Muscle of leg (tissue), 16 donors: ENCODE measurements at places on chromosomes 1 and 21. TPM values are rescaled to one million over a fixed set of nuclear protein-coding genes. Genes with fewer than 3 reads are reported as not detected.

DNA sequence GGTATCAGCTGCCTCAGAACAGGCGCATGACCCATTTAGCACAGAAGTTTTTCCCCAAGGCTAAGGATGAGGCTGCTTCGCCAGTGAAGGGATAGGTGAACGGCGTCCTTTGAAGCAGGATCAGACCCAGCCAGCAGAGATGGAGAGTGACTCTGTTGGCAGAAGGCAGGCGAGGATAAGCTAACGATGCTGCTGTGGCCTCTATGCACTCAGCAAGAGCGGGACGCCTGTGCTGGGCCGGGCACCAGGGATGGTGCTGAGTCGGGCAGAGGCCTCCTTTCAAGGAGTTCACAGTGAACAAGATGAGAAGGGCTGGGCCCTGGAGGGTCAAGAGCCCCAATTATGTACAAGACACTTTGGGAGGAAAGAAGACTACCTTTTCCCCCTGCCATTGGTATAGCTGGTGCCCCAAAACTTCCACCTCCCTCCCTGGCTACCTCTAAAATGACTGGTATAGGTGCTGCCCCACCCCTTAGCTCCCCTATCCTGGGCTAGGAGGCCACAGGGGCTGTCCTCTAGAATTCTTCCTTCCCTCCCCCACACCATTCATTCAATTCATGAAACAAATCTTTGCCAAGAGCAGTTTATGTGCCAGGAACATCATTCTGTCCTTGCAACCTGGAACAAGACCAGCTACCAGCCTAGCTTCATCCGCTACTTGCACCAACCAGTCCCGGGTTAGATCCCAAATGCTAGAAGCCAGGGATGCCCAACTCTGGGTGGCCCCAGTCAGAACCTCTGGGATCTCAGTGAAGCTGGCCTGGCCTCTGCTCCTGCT lies 7.5 kb downstream of the XKR8 start:
- no peak for DNase-seq

- peak; percentile 74 for DNase-seq
These were observed 685 bp upstream of the VAMP4 start for GRCh38 chr1:171742577-171742922.

TRIM46 gene
- total RNA-seq, result 0.22 TPM

ADAMTS5 gene
- 13.0 TPM for total RNA-seq

DNA sequence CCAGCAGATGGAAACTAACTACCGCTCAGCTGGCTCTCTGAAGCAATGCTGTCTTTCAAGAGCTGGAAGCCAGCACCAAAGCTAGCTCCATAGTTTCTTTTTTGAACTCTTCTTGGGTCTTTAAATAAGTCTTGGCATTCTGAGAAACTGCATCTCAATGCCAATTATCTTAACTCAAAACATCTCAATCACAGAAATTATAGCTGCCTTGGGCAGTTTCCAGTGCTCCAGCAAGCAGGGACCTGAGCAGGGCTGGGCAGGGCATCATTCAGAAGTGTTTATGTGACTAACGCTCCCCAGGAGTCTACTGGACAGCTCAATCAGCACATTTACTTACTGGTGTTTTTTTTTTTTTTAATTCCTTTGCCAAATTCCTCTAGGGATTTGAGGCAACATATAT lies 18.3 kb upstream of the PADI4 start:
- peak; percentile 11 for DNase-seq

DNA sequence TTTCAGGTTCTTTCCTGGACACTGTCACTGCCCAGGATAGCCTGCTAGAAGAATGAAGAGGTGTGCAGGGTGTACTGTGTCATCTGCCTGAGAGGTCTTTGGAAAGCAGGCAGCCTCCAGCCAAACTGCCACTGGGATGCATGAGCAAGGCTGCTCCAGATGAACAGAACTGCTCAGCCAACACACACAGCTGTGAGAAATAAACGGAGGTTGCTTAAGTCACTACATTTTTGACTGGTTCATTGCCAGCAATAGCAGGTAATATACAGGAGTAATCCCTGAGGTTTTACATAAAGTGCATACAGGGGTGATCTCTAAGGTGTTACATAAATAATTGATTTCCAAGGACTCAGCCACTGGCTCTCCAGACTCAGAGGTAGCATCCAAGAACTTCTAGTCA lies 516.9 kb downstream of the BRINP3 start:
- DNase-seq, result peak; percentile 83

OPRD1 gene
- total RNA-seq, result 0.27 TPM

- no peak for DNase-seq
These were observed 69.2 kb downstream of the SH3GLB1 start for GRCh38 chr1:86773341-86774288.

KCNK2 gene
- total RNA-seq, result 3.7 TPM

NUP210L gene
- total RNA-seq, result 0.04 TPM

PTGS2 gene
- 1.1 TPM for total RNA-seq

GRCh38 chr1:101980974-101981373 lies 15.8 kb downstream of the OLFM3 start:
- DNase-seq, result no peak

GRCh38 chr1:50139339-50140181 lies 30.8 kb downstream of the ELAVL4 start:
- no peak for DNase-seq

DNA sequence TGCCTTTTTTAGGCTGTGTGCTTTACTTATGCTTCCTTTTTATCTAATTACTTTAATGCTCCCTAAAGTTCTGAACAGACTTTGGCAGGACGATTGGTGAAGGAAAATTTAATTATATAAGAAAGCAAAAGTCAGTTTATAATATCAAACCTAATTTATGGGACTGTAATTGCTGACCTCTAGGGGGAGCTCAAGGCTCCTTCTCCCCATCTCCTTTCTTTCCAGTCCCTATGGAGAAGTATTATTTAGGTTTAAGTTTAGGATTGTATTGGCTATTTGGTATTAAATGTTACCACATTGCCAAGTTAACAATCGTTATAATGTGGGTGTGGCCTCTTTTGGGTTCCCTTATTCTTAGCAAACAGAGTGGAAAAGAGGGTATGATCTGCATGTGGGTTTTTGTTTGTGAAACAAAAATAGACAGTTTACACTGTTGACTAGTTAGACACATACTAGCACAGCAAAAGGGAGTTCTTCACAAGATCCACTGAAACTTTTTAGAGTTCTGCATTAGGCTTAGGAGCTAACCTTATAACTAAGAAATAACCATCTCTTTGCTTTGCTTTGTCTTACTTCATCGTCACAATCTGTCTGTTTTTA lies 48.2 kb upstream of the TNFSF4 start:
- DNase-seq, result peak; percentile 19

GRCh38 chr1:20729990-20730689 lies 2.4 kb downstream of the SH2D5 start:
- DNase-seq, result no peak

FABP3 gene
- total RNA-seq, result 169 TPM

DNA sequence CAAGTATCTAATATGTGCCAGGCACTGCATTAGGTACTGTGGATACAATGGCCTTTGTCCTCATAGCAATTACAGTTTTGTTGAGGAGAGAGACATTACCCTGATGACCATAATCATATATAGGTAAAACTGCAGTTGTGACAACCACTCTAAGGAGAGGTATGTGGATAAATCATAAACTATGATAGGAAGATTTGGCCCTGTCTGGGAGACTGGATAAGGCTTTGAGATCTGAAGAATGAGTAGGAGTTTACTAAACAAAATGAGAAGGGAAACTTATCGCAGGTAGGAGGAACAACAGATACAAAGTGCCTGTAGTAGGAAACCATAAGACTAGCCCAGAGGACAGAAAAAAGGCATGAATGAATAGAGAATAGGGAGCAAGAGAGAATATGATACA lies 4.4 kb downstream of the TMCO1 start:
- DNase-seq, result no peak

GRCh38 chr21:44817914-44818639 lies at the start of gene SUMO3:
Gene SUMO3 (minus strand): TSS chr21:44818062. CDS start chr21:44817968, 94 bp downstream.
- DNase-seq, result peak; percentile 92

GRCh38 chr1:30731109-30731805 lies 7.9 kb upstream of the MATN1 start:
- no peak for DNase-seq

DNA sequence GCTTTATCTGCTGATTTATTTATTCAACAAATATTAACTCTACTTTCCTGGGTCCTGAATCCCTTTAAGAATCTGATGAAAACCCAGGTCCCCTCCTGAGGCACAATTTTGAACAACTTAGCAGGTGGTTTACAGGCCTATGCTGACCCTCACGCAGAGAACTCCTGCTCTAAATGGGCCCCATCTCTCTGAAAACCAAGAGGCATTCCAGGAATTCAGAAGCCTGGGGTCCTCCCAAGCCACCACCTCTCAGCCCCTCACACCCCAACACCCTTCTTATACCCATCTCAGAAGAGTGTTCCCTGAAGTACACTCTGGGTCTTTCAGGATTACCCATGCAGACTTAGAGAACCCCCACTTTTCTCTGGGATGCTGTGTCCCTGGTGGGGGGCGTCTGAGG lies 34.5 kb downstream of the LHX4 start:
- DNase-seq, result no peak

- no peak for DNase-seq
These were observed 80.2 kb downstream of the SLC45A1 start for GRCh38 chr1:8398086-8398485.

GRCh38 chr1:40732756-40733301 lies 41.3 kb downstream of the NFYC start:
- DNase-seq, result no peak

WDR3 gene
- 28.1 TPM for total RNA-seq

GRCh38 chr1:14894811-14895560 lies 258.6 kb upstream of the TMEM51 start:
- no peak for DNase-seq

FCRL2 gene
- not detected for total RNA-seq

RHBG gene
- not detected for total RNA-seq

- DNase-seq, result no peak
These were observed 11.7 kb upstream of the SH3GLB1 start for GRCh38 chr1:86692641-86693040.

DNA sequence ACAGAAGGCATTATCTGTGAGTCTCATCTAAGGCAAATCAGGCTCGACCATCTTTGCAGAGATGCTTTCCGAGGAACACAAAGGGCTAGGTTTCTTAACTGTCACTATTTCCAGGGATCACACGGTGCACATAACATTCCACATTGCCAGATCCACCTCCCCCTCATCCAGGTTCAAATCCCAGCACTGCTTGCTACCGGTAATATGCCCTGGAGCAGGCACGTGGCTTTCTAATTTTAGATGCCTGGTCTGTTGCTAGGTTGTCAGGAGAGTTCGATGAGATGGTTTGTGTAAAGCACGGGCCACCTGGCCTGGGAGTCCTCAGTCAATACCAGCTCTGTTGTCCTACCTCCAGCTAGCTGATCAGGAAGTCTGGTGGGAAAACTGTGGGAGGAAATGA lies 598.6 kb downstream of the NPHP4 start:
- no peak for DNase-seq

PTPN14 gene
- total RNA-seq, result 14.6 TPM

DNA sequence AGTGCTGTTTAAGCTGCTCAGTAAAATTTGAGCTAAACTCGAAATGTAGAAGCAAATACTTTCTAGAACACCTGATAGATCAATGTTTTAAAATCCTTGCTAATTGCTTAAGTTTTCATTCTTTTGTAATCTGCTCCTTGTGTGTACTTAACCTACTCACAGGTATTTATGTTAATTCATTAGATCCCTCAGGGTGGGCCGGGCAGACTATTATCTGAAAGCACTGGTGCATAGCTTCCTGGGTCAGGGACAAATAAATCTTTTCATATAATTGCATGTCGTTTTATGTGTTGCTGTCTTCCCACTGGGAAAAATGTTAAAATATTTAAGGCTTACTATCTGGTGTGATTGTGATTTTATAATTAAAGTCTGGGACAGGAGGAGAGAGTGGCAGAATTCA lies 440.5 kb downstream of the SMYD3 start:
- DNase-seq, result no peak

TMEM269 gene
- total RNA-seq, result 0.18 TPM

MYOM3 gene
- 302 TPM for total RNA-seq

DNA sequence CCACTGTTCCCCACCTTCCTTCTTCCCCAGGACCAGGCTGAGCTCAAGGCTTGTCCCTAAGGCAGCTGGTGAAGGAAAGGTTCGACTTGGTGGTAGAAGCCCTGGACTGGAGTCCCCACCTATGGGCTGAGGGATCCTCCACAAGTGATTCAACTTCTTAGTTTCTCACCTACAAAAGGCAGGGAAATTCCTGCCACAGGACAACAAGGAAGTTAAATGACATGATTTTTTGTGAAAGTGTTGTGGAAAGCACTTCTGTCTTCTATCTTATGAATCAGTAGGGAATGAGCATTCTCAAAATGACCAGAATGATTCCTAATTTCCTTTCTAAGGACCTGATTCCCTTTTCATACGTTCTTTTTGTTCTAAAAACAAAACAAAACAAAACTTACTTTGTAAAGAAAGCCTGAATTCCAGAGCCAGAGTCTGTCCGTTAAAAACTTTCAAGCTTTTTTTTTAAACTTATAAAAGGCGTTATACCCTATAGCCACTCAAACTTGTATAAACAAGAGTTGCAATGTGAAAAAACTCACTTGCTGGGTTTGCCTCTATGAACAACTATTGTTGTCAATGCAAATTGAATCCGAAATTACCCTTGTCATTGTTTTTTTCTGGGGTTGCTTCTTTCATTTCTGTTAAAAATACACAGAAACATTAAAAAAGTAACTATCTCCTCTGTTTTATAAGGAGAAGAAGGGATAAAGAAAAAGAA lies 12.2 kb downstream of the KCNJ15 start:
- DNase-seq, result no peak

C1orf141 gene
- total RNA-seq, result not detected

FAM167B gene
- 2.5 TPM for total RNA-seq

TPTE gene
- total RNA-seq, result not detected

DNA sequence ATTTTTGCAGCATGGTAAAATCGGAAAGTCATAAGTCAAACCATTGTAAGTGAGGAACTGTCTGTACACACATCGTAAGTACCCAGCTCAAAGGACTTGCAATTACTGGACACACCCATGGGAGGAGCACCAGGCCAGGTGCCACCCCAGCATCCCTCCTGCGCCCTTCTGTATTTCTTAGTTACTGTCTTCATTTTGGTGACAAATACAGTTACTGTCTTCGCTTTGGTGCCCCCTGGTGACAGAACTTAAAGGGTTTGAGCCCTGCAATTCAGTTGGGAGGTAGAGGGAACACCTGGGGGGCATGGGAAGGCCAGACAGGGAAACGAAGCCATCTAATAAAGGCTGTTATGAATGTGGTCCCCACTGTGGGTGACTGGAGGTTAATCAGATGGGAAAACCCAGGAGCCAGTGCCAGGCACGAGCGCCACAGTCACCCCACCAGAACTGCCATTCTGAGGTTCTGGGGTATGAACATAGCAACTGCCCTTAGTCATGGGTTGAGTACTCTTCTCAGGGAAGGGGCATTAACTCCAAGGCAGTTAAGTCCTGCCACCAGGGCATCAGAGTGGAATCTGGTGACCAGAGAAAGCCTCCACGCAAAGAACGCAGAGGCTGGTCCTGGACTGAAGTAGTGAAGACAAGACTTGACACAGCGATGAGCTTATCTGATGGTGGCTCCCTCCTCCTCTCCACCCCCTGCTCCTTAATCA lies 612.9 kb downstream of the PTPRU start:
- DNase-seq, result peak; percentile 7

- DNase-seq, result no peak
These were observed 27.0 kb downstream of the PCNX2 start for GRCh38 chr1:233268389-233269022.

NPL gene
- 6.3 TPM for total RNA-seq

GRCh38 chr1:230080822-230081221 lies 13.8 kb downstream of the GALNT2 start:
- DNase-seq, result no peak

HTR1D gene
- total RNA-seq, result not detected
